GF-D8 (cell line): ENCODE measurements at places on chromosomes 5 and 9.

DNA sequence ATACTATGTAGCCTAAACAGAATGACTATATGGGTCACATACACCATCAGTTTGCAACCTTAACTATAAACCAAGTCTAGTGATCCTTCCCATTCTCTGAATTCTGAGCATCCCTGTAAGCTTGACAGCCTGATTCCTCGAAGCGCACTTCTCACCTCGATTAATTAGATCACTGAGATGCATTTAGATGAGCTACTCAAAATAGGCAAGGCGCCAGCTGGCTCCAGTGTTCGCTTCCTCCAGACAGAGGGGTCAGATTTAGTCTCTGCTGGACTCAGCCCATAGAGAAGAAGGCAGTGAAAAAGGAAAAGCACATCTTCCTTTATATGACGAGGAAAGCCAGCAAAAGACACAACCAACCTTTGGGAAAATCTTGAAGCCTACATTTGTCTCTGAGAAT lies 371.5 kb downstream of the MLLT3 start:
- DNase-seq, result no peak

DNA sequence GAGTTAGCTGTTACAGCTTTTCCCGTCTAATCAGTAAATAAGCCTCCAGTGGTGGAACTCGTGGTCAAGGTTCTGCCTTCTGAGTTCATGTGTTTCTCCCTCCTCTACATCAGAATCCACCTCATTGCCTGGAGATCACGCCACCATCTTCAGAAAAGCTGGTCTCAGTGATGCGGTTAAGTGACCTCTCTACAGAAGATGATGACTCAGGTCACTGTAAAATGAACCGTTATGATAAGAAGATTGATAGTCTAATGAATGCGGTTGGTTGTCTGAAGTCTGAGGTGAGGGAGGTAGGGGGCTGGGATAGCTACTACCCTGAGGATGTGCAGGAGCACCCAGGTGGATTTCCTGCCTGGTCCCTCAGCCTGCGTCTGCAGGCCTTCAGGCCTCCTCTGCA lies 13.3 kb downstream of the ODF2 start:
- DNase-seq, result no peak

DNA sequence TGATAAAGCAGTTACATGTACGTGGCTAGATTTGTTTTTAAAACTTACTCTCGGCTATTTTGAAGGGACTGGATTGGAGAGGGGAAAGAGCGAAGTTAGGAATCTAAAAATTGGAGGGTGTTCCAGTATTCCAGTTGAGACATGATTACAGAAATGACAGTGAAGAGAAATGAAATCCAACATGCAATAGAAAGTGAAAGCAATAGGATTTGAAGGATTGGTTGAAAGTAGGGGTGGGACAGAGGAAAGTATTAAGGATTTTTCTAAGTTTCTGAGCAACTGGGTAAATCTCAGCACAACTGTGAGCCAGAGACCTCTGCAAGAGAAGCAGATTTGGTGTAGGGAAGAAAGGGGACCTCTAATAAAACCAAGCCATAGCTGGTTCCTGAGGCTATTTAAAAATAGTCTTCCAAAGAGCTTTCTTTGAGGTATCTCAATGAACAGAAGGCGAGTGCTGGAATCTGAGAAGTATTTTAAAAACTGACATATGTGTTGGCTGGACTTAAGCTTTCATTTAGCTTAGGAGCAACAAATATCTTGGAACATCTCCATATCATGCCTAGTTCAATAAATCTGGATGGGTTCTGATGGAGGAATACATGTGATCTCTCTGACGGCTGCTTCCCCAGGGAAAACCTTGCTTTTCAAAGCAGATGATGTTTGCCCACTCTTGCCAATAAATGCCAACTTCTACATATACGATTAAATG lies 110.4 kb upstream of the IFNK start:
- DNase-seq, result no peak

DNA sequence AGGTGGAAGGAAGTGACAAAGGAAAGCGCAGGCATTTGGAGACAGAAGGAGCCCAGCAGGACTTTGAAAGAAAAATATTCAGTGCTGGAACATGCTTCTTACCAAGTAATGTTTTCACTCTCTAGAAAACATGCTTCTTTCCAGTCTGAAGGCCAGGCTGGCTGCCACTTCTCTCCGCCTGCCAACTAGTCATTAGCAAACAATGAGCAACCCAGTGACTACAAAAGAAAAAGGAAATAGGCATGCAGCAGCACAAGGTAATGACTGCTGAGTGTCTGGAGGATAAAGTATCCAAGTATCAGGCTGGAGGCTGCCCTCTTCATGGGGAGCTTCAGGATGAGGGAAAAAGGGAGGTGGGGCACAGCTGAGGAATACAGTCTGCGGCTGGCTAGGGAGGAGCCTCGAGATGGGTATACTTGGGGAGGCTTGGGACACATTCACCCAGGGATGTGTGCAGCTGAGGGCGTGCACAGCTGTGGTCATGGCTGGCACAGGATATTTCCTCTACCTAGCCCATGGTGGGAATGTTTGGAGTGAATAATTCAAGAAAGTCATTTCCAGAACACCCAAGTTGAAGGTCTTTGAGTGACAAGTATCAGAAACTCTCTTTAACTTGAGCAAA lies 161.5 kb upstream of the KIF2A start:
- DNase-seq, result no peak

GRCh38 chr5:36494841-36495601 lies 111.4 kb upstream of the SLC1A3 start:
- DNase-seq, result no peak

GRCh38 chr5:85576666-85577065 lies 1041.1 kb upstream of the COX7C start:
- DNase-seq, result no peak

DNA sequence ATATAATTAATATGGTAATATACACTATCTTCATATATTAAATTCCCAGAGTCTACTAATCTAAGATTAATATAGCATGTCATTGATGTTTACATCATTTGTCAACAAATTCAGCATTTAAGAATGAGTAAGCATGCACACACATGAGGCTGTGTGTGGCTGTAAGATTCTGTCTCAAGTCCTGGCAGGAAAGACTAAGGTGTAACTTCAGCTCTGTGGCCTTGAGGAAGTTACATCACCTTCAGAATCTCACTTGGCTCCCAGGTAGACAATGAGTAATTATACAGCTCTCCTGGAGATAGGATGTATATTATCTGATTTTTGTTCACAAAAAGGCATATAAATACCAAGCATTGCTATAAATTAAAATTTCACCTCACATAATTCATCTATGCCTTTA lies 119.4 kb upstream of the IQGAP2 start:
- DNase-seq, result no peak

DNA sequence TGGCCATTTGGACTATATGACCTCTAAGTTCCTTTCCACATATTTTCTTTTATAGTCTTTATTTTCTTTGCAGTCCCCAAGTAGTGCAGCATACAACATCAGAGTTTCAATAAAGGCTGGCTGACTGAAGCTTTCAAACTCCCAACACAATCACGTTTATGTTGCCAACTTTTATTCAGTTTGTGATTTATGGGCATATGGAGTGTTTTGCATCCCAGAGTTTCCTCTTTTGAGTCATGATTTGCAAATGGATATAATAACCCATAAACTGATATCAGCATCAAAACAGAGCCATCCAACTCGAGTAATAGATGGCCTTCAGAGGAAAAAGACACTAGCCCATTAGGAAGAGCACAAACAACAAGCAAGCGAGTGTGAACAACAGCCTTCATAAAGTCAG lies 414.0 kb downstream of the ELAVL2 start:
- DNase-seq, result no peak

DNA sequence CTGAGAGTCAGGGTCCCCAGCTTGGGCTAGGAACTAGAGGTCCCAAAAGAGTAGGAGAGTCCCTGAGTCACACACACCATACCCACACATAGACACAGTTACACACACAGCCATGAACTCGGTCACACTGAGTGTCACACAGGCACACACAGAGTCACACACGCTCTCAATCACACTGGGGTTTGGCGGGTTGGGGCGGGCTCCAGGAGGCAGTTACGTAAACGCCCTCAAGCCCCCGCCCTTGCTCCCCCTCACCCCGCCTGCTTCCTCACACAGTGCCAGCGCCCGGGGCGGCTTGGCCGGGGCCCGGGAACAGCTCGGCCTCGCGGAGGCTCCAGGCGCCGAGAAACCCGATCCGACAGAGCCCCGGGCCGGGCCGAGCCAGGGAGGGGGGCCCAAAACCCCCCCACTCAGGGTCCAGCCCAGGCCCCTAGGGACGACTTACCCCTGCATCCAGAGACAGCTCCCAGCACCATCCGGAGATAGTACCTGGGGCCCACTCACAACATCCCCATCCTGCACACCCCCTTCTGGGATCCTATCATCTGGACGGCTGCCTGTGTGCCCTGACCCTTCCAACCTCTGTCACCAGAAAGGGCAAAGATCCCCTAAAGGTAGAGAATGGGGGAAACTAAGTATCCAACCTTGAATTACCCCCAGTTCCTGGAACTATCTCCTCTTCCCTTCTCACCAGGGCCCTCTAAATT lies 3.5 kb upstream of the CNTFR start:
- DNase-seq, result no peak

DNA sequence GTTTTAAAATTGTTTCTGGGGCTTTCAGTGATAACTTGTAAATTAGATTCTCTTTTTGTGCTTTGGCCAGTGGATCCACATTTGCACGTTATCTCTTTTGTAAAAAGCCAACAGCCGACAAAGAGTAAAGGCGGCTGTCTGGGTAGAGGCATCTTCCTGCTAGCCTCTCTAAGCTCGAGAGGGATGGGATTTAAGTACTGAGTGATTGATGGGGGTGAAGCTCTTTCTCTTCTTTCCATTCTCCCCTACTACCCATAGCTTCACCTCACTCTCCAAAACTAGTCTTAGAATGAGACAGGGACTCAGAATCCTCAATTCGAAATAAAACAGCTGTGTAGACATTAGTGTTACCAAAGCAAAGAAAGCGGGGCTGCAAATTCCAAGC lies 3.4 kb downstream of the PBX3 start:
- no peak for DNase-seq

- no peak for DNase-seq
Observed at GRCh38 chr5:14356305-14356704, 213.2 kb downstream of the TRIO start.

DNA sequence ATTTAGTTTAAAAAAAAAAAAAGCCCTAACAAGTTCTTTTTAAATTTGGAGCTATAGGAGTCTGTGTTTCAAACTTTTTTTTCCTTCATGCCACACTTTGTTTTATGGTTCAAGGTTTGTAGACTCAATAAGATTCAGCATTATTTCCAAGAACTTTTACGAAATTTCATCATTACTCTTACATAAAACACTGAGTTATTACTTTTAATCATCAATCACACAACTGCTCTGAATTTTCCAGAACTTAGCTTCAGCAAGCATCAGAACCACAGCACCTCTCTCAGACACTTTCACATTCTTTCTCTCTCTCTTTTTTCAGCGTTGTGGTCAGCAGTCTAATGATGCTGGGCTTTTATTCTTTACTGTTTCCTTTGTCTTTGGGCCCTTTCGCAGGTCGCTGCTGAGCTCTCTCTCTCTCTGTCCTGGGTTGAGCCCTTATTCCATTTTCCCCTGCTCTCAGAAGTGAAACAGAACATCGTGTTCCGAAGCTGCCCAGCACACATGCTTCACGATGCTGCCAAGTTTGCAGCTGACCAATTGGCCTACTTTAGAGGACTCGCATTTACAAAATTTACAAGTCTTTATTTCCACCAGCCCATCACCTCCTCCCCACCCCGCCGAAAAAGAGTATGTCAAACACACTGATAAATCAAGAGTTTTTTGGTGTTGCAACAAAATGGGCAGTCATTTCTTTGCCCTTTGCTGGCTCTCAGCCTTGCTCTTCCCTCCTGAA lies 44.6 kb upstream of the PIK3R1 start:
- DNase-seq, result no peak

- DNase-seq, result no peak
Observed at GRCh38 chr9:6884101-6884500, 126.3 kb downstream of the KDM4C start.

- no peak for DNase-seq
Observed at GRCh38 chr5:90390928-90391327, 18.6 kb downstream of the CETN3 start.

DNA sequence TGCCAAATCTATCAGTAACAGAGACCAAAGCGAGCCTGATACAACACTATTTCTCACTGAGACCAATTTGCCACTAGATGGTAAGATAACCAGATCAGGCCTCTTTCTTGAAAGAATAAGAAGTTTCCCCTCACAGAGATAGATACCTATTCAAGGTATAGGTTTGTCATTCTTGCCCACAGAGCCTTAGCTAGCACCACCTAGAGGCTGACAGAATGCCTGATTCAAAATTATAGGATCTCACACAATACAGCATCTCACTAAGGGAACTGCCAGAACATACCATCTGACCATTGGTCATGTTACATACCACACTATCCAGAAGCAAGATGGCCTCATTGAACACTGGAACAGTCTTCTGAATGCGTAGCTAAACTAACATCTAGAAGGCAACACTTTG lies 166.6 kb upstream of the HCN1 start:
- no peak for DNase-seq

GRCh38 chr9:134295101-134295745 lies 31.0 kb upstream of the RXRA start:
- no peak for DNase-seq

DNA sequence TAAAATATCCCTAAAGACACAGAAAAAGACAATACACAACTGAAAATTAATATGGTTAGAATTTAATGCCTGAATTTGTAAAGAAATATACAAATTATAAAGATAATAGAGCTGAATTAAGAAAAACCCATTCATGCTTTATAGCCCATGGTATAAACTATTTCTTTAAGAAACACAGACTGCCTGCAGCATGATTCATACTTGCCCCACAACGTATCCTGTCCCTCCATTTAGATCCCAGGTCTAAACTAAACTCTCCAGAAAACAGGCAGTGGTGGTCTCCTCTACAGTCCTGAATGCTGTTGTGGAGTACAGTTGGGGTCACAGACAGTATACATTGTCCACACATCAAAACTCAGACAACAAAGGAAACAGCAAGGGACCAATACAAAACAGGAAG lies 24.8 kb downstream of the IL6ST start:
- no peak for DNase-seq

DNA sequence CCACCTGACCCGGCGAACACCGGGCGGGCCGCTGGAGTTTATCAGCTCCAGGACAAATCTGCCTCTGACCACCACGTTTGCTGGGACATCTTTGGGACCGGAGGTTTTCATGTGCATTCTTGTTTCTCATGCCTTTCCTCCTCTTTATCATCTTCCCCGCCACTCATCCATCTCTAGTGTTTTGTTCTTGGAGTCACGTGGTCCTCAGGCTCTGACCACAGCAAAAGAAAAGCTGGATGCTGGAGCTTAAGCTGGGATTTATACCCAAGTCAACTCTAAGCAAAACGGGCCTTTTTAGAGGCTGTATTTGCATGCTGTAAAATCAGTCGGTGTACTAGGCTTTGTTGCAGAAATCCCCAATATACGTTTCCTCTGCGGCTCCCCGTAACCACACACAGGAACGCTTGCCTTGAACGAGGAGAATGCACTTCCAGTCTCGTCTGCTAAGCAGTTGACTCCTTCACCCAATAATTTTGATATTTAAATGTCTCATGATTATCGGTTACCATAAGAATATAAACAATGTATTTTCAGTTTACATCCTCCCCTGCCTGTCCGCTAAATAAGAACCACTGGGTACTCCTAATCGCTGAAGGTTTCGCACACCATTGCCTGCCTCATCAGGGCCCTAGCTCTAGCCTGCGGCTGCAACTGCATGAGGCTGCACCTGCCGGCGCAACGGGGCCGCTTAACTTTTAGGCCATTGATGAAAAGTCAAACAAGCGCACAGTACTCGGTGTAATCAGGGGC lies 560 bp upstream of the NDUFS6 start:
- DNase-seq, result no peak
